NCI-H187 treated with DMSO at 0.1 percent for 48 hours (cell line): ENCODE measurements at places on chromosomes 2 and 18.

DNA sequence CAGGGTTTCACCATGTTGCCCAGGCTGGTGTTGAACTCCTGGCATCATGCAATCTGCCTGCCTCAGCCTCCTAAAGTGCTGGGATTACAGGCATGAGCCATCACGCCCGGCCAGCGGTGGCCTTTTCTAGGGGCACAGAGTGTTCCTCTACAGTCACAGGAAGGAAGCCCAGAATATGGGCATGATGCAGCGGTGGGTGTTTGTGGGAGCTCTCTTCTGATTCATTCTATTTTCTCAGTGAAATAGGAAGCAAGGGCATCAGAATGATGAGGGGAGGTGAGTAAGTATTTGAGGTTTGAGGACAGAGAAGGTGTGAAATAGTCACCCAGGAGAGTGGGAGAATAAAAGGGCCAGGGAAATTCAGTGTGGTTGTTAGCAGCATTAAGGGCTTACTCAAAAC is 70.3 kb upstream of the PSME4 start:
- DNase-seq: no peak

GRCh38 chr2:43000242-43001054 is 208.1 kb upstream of the HAAO start:
- DNase-seq: no peak

DNA sequence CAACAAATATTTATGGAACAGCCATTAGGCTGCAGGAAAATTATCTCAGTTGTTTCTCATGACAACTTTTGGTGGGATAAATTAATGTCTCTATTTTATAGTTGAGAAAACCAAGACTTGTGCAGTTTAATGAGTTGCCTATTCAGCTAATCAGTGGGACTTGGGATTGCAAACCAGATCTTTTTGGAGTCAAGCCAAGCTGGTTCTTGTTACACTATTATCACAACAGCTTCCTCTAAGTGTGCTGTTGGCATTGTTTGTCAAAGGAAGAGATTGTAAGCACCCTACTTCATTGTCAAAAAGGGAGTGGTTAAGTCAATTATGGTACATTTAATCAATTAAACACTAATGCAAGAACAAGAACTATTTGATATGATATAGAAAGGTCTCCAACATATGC is 119.2 kb downstream of the PAX3 start:
- DNase-seq: no peak

GRCh38 chr2:160916300-160916699 is 243.9 kb upstream of the TANK start:
- DNase-seq: no peak

DNA sequence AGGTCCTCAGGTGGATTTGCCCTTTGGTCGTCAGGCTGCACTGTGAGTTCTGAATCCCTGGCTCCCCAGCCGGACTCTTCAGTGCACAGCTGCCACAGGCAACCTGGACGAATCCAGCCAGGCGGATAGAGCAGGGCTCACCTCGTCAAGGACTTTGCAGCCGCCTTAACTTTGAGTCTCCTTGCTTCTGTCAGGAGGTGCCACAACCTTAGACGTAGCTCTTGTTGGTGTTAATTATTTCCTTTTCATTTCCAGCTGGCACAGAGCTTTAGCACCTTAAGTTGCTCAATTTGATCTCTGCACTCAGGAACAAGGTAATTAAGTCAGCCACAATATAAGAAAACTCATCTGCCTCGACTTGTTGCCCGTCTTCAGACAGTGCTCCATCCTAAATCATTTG is 17.7 kb downstream of the SMIM21 start:
- DNase-seq: no peak
